Activated naive CD4-positive, alpha-beta T cell treated with anti-CD3 and anti-CD28 coated beads for 36 hours (primary cell): ENCODE measurements at places on chromosomes 1 and 21. TPM values are rescaled to one million over a fixed set of nuclear protein-coding genes. Genes with fewer than 3 reads are reported as not detected.

DNA sequence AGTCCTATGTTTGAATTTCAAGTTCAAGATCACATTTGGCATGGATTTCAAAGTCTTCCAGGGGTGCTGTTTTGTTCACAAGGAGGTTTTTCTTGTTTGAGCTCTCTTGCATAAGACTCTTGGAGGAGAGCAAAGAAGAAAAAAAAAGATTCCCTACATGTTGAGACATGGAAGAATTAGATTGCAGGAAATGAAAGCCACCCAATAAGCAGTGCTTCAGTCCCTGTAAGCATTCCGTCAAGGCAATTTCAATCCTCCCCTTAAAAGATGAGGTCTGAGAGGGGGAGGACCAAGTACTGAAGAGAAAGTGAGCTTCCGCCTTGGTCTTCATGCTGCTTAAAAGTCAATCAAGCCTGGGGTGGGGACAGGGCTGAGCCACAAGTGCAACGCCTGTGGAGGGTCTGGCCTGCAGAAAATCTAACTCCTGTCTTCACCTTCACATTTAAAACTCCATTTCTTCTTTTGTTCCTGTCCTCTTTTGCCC is 50.2 kb downstream of the LPAR3 start:
- H3K4me3 ChIP-seq: no peak overlapping the region
- H3K36me3 ChIP-seq: no peaks in the 10 kb centered on the region
- no peaks in the 10 kb centered on the region for H3K27me3 ChIP-seq
- no peak for DNase-seq
- H3K4me1 ChIP-seq: peaks cover 10% of the 10 kb centered on the region

DNA sequence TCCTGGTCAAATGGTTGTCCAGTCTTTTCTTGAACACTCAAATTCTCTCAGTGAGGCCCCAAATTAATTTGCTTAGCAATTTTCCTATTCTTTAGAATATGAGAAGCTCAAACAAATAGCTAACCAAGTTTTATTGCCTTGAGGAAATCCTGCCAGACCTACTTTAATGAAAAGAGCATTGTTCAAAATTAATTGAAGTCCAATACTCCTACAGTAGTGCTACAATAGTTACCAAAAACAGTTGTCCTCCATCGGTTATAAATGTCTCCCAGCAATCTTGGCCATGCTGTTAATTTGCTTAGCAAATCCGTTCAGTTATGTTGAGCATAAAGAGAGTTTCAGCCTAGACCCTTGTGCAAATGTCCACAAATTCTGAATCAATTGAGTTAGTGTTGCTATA is 112.9 kb downstream of the MAB21L3 start:
- H3K36me3 ChIP-seq: no peaks in the 10 kb centered on the region
- H3K27me3 ChIP-seq: no peaks in the 10 kb centered on the region
- DNase-seq: no peak
- H3K4me3 ChIP-seq: no peak overlapping the region
- no peak overlapping the region for H3K27ac ChIP-seq

DNA sequence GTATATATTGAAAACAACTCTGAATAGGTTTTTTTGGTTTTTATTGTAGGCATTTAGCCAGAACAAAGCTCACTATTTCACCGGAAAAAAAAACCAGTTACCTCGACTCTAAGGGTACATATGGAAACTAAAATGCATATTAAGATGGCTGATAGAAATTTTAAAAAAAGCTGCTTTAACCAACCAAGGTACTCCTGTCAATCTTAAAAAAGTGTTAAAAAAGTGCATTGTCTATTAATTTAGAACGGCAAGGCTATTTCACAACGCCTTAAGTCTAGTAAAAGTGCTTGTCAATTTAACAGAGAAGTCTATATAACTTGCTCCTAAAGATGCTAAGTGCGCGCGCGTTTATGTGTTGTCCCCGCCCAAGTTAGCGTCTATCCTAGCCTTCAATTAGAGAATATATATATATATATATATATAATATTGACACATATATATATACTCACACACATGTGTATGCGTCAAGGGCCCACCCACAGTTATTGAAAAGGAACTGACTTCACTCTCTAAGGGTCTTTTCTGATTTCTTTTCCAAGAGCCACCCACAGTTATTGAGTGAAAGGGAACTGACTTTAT is 934 bp downstream of the ASPM start:
- no peaks in the 10 kb centered on the region for H3K4me1 ChIP-seq
- peak overlapping the region; percentile 93 for H3K27ac ChIP-seq
- no peak for DNase-seq

GRCh38 chr21:33046455-33046854 is 20.7 kb downstream of the OLIG2 start:
- H3K4me1 ChIP-seq: no peaks in the 10 kb centered on the region
- H3K36me3 ChIP-seq: no peaks in the 10 kb centered on the region
- no peak overlapping the region for H3K27ac ChIP-seq
- DNase-seq: no peak
- peaks cover 13% of the 10 kb centered on the region for H3K27me3 ChIP-seq
- no peak overlapping the region for H3K4me3 ChIP-seq

ROR1 gene
- total RNA-seq: 0.14 TPM

BMP8A gene
- total RNA-seq: not detected
